ENCODE measurements at places on chromosomes 5 and 9.

DNA sequence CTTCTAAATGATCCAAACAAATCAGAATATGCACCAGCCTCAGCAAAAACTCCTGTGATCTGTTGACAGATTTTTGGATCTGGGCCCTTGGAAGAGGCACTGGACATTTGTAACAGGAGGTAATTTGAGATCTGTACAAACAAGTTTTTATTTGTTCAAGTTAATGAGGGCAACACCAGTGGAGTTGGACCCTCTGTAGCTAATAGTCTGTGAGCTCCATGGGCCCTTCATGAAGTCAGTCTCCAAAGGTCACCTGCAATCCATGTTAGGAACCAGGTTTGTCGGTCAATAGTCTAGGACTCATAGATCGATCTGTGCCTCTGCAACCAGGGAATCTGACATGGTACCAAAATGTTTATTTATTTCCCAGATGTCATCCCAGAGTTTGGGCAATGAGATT, 40.9 kb downstream of the PAM start:
- DNase-seq: no peak

- DNase-seq: no peak
Measured at GRCh38 chr5:95029569-95030366, 255.1 kb downstream of the MCTP1 start.

DNA sequence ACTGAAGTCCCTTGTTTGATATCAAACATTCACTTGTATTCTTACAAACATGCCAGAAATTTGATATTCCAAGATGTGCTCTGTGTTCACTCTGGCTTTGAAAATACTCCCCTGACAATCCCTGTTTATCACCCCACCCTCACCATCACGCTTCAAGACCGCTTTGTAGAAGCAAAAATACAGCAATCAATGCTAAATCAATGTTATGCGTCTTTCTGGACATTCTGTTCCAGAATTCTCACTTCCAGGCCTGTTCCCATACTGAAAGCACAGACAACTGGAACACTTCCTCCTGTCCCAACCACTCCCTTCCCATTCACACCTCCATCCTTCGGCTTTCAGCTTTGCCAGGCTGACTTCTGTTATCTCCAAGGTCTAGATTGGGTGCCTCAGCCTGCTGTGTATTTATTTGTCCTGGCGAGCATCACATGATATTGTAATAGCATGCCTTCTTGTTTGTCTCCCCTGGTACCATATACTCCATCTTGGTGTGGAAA, 72.8 kb downstream of the SNCAIP start:
- DNase-seq: no peak

- DNase-seq: no peak
Measured at GRCh38 chr5:176902911-176903664, 3.9 kb upstream of the HK3 start.

- DNase-seq: no peak
Measured at GRCh38 chr9:125603478-125604021, 103.5 kb downstream of the MAPKAP1 start.

- DNase-seq: no peak
Measured at GRCh38 chr9:16610538-16610937, 259.9 kb downstream of the BNC2 start.

DNA sequence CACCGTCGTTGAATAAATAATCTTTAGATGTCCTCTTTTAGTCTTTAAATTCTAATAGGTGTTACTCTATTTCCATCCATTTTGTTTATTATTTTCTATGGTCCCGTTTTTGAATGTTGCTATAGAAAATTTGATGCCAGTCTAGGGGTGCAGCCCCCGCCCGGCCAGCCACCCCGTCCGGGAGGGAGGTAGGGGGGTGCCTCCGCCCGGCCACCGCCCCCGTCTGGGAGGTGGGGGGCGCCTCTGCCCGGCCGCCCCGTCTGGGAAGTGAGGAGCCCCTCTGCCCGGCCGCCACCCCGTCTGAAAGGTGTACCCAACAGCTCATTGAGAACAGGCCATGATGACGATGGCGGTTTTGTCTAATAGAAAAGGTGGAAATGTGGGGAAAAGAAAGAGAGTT, 2372.2 kb upstream of the WWC1 start:
- no peak for DNase-seq

- DNase-seq: no peak
Measured at GRCh38 chr5:111781200-111781599, 24.2 kb upstream of the NREP start.

- no peak for DNase-seq
Measured at GRCh38 chr5:157690690-157691433, 19.5 kb downstream of the C5orf52 start.

DNA sequence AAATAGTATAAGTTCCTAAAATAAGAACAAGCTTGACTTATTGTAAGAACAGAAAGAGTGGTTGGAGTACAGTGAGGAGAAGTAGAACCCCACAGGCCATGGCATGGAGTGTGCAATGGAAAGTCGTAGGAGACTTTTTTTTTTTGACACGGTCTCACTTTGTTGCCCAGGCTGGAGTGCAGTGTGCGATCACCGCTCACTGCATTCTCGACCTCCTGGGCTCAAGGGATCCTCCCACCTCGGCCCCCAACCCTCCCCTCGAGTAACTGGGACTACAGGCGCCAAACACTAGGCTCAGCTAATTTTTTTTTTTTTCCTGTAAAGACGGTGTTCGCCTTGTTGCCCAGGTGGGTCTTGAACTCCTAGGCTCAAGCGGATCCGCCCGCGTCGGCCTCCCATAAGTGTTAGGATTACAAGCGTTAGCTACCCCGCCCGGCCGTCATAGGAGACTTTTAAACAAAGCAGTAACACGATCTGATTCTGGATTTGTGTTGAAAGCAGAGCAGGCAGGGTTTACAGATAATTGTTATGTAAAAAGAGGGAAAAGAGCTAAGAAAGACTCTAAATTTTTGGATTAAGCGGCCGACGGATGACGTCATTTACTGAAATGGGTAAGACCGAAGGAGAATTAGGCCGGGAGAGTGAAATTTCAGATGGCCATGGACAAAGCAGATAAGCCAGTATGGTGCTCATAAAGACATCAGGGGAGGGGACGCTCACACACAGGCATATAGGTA, 752 bp downstream of the TSTD2 start:
- DNase-seq: no peak

Data from GM12891 (cell line).